HT-29 (cell line): ENCODE measurements at places on chromosomes 3 and 15.

DNA sequence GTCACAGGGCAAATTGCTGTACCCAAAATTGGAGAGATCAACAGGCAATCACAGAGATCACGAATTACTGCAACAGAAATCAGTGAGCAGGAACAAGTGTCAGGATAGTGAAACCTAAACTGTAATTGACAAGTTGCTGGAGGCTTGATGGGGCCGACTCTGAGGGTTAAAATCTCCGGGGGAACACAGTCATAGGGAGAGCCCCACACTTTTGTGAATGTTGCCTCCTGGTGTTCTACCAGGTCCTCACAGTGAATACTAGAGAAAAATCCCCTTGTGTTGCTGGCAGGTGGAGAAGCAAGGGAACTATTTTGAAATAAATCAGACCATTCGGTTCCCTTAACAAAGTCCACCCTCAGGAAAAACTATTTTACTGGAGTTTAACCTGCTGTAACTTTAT is 697.5 kb upstream of the CBLB start:
- DNase-seq, result peak; percentile 47

GRCh38 chr3:16589867-16590624 is 15.2 kb downstream of the DAZL start:
- no peak for DNase-seq

DNA sequence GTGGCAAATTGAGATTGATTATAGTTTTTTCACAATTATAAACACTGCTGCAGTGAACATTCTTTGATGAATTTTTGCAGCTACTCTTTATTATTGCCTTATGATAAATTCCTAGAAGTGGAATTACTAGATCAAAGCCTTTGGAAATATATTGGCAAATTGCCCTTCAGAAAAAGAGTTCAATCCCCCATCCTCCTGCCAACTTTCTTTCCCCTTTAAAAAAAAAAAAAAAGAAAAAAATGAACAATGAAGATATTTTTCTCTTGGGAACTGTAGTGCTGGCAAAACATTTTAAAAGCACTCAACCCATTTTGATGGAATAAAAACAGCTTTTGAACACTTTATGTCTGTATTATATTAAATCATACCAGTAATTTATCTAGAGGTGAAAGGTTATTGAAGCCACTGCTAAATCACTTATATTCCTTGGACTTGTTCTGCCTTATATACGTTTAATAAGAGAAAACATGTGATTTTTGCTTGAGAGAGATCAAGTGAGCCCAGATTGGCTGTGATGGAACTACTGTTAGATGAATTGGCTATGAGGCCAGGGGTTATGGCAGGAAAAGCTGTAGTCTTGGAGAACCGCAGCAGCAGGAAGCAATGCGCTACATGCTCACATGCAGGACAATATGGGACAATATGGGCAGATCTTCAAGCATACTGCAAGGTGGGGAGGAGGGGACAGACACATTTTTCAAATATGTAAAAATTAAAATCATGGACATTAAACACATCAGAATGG is 212.8 kb upstream of the C2CD4B start:
- DNase-seq, result no peak

GRCh38 chr3:184874709-184875644 is 63.0 kb downstream of the VPS8 start:
- DNase-seq, result peak; percentile 61

GRCh38 chr15:31197497-31198414 is 96.2 kb upstream of the TRPM1 start:
- peak; percentile 61 for DNase-seq

DNA sequence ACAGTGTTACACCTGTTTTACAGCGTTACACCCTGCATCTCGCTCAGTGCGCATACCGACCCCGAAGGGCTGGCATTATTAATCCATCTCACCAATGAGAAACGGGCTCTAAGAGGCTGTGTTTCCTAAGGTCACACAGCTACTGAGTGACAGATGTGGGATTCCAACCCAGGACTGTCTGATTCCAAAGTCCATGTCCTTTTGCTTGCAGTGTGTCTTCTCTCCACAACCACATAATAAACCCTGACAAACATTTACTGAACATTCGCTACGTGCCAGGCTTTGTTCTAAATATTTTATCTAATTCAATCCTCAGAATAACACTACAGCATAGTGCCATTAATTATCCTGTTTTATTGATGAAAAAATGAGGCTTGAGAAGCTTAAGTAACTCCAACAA is 79.1 kb downstream of the RAB11A start:
- no peak for DNase-seq

- no peak for DNase-seq
Observed at GRCh38 chr15:48858401-48858800, 19.5 kb upstream of the EID1 start.

DNA sequence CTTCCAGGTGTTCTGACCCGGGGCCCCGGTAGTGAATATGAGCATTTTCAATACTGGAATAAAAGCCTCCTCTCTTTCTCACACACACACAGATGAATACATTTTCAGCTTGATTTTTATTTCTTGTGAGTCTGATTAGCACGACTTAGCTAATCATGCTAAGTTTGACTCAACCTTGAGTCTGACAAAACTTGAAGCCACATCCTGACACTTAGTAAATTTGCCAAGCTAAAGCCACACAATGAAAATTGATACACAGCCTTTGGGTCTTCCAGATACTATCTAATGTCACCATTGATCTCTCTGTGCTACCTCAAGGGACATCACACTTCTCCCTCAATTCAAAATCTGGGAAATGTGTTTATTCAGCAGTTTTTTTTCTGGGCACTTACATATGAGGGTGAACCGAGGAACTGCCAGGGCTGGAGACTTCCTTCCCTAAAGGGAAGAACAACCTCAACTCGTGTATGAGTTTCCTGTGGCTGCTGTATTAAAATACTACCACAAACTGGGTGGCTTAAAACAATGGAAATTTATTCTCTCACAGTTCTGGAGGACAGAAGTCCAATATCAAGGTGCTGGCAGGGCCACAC is 18.6 kb downstream of the TMEM266 start:
- DNase-seq, result no peak

DNA sequence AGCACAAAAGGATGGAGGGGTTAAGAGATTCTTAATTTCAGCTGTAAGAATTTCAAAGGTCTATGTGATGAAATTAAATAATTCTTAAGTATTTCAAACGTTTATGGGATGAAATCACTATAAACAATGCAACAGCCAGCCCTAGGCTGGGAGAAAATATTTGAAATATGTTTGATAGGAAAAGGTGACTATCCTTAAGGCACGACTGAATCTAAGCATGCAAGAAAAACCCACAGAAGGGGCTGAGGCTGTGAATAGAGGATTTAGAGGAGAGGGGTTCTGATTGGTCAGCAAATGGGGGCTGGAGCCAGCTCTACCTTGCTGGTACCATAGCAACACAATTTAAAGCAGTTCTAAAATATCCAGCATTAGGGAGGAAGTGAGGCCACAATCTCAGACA is 220.8 kb upstream of the ATP10A start:
- DNase-seq, result no peak

DNA sequence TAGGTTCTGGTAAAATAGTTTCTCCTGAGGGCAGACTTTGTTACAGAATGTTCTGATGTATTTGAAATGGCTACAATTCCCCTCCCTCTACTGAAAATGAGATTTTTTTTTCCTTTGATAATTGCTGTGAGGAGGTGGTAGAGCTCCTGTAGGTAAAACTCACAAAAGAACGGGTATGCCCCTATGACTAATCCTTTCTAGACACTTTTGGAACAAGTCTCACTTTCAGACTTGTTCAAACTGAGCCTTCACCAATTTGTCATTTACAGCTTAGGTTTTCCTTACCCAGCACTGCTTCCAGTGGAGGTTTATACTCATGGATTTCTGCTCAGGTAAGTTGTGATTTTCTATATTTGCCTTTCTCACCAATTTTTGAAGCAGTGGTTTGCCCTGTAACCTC is 115.6 kb downstream of the NLGN1 start:
- no peak for DNase-seq

- no peak for DNase-seq
Observed at GRCh38 chr15:91478717-91479191, 374.8 kb upstream of the SLCO3A1 start.

GRCh38 chr15:89197503-89197971 is 23.8 kb downstream of the RLBP1 start:
- DNase-seq, result no peak

DNA sequence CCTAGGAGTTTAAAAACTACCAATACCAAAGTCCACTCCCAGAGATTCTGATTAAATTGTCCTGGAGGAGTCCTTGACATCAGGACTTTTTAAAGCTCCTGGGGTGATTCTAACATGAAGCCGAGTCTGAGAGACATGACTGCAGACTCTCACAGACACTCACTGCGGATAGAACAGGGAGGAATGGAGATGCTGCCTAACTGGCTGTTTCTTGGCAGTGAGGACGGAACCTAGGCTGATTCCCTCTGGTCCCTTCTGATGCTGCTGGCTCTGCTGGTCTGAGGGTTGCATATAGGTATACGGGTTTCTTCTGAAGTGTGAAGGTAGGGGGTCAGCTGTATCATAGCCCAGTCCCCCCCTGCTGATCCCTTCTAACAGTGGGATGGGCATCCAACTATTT is 1.3 kb upstream of the HRG start:
- DNase-seq, result no peak

- DNase-seq, result no peak
Observed at GRCh38 chr3:195880037-195880431, 28.3 kb downstream of the TNK2 start.

DNA sequence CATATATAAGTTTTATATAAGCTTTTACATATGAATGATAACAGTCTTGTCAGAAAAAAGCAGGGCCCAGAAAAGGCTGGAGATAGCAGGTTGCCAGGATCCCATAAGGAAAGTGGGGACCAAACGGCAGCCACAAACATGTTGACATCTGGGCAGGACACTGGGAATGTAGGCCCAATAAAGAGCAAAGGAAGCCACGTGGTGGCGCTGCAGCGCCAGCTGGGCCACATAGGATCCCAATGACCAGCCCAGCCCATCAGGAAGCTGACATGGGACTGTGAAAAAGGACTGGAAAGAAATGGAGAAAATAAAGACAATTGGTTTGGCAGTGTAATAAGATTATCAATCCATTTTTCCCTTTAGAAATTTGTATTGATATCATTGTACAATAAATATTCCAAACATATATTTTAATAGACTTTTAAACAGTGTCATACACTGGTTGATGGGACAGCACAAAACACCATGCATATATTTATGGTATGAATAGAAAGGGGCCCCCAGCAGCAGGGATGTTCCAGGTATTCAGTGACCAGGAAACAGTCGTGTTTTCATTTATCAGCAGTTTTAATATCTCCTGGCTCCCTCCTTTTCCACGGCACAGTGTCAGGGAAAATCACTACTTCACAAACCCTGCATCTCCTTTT is 89.0 kb upstream of the STRIT1 start:
- DNase-seq, result peak; percentile 93

DNA sequence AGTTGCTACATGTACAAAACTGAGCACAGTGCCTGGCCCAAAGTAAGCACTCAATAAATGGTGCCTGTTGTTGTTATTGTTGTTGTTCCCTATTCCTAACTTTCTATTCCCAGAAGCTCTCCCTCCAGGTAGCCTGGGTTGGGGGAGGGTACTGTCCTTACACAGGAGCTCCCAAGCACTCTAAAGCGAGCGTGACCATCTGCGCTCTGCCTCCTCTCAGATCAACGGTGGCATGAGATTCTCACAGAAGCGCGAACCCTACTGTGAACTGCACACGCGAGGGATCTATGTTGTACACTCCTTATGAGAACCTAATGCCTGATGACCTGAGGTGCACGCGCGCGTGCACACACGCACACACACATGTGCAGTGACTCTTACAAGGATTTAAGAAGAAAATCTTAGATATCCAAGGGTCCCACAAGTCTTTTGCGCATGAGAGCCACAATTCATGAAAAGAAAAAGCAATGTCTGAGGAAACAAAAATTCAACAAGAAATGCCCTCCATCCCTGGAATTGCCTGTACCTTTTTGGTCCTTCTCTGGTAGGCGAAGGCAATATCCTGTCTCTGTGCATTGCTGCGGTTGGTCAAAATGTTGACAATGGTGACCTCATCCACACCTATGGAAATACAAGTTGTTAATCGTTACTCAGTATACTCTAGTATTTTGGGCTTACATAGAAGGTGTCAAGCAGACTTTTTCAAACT is 33.7 kb downstream of the ANXA2 start:
- no peak for DNase-seq

- peak; percentile 4 for DNase-seq
Observed at GRCh38 chr3:5186089-5186857, 1.2 kb upstream of the EDEM1 start.
